ENCODE measurements at places on chromosomes 5 and 9. TPM values are rescaled to one million over a fixed set of nuclear protein-coding genes. Genes with fewer than 3 reads are reported as not detected.

Gene CNTFR
- not detected for total RNA-seq

Gene CAVIN4
- 0.08 TPM for total RNA-seq

Gene ANKRD31
- 0.32 TPM for total RNA-seq

Gene LAMC3
- total RNA-seq: 0.52 TPM

Gene AUH
- 10.4 TPM for total RNA-seq

Gene COL23A1
- total RNA-seq: 0.32 TPM

GRCh38 chr5:132226516-132227234 is 978 bp downstream of the P4HA2 start:
- ATAC-seq: no peak

DNA sequence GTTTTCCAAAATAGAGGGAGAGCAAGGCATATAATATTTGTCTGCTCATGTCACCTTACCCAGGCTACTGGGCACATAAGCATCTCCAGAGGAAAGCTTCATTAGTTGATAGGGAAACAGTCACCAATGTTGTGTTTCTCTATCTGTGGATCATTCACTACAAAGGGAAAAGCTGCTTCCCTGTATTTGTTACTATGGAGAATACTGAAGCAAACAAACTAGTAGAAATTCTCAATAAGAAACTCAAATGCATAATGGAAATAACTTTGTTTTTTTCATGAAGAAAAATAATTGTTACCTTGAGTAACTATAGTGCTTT is 138.2 kb downstream of the PCSK1 start:
- ATAC-seq: no peak

DNA sequence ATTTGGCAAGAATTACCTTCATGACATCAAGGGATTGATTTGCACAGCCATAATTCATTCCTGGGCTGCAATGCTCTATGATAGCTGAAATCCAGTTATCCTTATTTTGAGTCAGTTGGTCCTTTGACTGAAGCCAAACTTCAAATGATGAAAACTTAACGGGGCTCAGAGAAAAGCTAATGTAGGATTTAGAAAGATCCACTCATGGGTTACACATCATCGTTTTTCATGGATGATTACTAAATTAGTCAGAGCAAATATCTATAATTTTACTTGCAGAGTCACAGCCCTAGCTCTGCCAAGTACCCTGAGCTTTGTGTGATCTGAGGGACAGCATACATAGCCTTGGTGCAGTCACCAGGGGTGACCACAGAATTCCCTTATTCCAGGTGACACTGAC is 27.3 kb upstream of the MUSK start:
- ATAC-seq: no peak

DNA sequence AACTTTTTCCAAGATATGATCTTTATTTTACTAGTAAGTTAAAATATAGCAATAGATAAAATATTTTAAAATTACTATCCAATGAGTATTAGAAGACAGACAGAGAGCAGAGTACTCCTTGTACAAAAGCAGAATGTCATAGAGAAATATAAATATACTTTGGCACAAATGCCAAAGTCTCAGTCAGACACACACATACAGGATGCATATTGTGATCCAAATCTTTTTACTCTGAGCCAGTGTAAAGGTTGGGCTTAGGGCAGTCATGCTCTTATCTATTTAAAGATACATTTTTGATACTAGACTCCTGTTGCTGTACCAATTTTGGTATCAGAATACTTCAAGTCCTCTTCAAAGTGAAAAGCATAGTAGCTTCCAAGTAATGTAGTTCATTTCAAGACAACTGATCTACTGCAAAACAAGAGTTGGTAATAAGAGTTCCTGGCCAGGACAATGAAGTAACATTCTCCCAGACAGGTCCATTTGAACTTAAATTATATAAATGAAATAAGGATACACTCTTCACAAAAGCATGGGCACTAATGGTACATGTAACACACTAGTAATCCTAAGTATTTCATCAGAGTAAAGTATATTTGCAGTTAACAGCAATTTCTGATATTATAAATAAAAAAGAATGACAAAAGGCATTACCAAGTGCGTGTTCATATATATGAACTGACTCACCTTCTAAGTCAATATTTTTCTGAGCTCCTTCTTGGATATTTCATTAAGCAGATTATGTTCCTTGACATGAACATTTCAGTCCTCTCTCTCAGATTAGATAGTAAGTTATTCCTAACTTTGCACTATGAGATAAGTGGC is 10.5 kb downstream of the PFDN1 start:
- ATAC-seq: no peak

DNA sequence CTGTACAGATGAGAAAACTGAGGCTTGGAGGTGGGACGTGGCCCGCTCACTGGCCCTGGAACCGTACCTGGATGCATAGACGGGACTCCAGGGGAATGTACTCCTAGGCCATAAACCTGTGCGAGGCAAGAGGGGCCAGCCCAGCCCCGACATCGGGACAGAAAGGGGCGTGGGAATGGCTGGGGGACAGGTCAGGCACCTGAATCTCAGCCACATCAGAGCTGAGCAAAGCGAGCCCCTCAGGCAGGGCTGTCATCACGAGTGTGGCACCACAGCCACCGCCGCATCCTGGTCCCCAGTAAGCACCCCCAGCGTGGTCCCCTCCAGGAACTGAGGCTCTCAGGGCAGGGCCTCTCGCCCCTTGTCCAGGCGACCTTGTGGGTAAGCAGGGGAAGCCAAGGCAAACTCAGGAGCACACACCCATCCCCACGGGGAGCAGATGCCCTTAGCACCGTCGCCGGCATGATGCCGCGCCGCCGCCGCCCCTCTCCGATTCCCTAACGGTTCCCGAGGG is 16.5 kb downstream of the NACC2 start:
- no peak for ATAC-seq

DNA sequence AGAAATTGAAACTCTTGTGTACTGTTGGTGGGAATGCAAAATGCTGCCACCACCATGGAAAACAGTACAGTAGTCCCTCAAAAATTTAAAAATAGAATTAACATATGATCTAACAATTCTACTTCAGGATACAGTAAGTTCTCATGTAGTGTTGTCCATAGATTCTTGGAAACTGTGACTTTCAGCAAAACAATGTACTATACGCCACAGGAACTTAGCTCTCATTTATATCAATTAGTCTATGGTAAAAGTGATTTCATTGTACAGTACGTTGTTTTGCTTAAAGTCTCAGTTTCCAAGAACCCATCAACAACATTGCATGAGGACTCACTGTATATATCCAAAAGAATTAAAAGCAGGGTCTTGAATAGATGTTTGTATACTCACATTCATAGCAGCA is 233.5 kb upstream of the GAS1 start:
- no peak for ATAC-seq

DNA sequence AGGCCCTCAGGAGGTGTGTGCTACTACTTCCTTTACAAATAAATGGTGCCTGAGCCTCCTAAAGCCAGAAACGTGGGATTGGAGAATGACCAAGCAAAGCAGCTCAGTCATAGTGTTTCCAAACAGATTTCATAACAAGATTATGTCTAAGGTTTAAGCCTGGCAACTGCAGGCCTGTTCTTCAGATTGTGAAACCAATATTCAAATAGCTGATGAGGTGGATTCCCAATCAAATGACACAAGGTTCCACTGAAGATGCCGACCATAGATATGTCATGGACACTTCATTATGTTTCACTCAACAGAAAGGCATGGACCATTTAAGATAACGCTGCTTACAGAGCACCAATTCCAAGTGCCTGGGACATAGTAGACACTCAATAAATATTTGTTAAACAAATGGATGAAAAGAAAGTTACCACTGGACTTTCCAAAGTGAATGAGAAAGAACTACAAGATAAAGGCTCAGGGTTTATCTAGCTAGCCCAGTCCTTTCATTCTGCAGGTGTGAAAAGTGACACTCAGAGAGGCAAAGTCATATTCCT is 189.5 kb downstream of the ACTL7B start:
- ATAC-seq: peak; percentile 68

DNA sequence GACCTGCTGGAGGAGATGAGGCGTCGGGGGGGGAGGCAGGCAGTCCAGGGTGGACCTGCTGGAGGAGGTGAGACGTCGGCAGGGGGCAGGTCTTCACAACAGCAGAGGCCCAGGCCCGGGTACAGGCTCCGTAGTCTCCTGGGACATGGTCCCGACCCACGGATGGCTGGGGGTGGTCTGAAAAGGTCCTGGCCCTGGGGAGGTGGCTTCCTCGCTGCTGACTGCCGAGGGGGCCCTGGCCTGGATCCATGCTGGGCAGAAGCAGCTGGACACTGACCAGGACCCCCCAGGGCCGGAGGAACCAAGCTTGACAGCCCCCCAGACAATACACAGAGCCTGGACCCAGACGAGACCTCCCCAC is 8.5 kb downstream of the EGFL7 start:
- ATAC-seq: no peak

GRCh38 chr5:79983618-79984017 is 7.4 kb downstream of the MTX3 start:
- no peak for ATAC-seq

DNA sequence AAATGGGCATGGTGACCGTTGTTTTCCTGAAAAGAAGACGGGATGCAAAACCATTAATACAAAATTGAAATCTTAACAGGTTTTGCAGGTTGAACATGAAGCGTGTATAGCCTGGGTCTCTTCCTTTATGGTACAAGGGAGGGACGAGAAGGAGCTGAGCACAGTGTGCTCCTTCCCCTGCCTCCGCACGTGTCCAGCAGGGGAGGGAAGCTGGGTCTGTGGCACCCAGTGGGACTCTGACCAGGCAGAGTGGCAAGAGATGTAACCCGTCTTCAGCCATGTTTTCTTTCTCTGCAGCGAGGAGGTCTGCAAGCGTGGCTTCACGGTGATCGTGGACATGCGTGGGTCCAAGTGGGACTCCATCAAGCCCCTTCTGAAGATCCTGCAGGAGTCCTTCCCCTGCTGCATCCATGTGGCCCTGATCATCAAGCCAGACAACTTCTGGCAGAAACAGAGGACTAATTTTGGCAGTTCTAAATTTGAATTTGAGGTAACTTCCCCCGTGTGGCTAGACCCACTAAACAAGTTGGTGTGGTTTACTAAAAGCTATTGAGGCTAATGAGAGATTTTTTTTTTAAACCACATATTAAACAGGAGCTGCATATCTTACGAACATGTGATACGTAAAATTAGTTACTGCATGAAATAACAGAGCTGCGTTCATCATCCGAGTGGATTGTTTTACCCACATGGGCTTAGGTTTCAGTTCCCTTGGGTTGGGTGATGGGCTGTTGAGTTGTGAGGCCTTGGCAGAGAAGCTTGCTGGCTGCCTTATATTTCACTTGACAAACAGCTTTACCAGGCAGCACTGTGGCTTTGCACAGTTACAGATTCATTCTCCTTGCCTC is 143.7 kb downstream of the TRIO start:
- ATAC-seq: peak; percentile 25

- ATAC-seq: no peak
Observed at GRCh38 chr5:126414874-126415502, 8.2 kb upstream of the GRAMD2B start.

GRCh38 chr5:41410737-41411136 is 99.7 kb downstream of the PLCXD3 start:
- no peak for ATAC-seq

DNA sequence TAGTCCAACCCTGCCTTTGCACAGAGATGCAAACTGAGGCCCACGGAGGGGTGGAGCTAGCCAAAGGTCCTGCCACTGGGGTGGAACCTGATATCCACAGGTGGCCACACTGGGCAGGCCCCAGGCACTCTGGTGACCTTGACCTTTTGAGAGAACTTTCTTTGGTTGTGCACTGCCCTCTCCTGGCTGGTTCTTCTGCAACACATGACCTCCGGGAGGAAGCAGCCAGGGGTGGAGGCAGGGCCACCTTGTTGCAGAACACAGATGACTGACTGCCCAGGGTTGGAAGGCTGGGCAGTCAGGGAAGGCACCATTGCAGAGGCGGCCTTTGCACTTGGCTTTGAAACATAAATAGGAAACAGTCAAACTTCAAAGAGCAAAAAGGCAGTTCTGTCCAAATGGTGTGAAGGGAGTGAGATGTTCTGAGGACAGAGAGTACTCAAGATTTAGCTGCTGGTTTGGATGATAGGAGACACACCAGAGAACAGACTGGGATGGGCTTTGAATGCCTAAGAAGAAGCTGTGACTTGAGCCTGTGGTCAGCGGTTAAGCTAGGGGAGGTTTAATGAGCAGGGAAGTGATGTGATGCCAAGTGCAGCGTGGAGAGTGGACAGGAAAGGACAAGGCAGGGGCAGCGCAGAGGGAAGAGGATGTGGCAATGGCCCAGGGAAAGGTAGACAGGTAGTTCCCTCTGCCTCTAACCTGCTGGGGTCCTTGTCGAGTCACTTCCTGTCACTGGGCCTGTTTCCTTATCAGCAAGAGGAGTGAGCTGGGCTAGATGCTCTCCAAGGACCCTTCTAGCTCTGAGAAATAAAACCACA is 6.8 kb upstream of the TCOF1 start:
- peak; percentile 87 for ATAC-seq

Measured in esophagus mucosa (tissue), 1 donor.